Neural cell (in vitro differentiated cells): ENCODE measurements at places on chromosomes 12 and 14. TPM values are rescaled to one million over a fixed set of nuclear protein-coding genes. Genes with fewer than 3 reads are reported as not detected.

Gene TSPAN8
- polyA plus RNA-seq = not detected in 2 replicates

Gene IKZF4
- polyA plus RNA-seq = 4.8 and 5.0 TPM in 2 replicates

Gene RAB15
- 42.0 and 56.4 TPM in 2 replicates for polyA plus RNA-seq

Gene EPYC
- not detected in 2 replicates for polyA plus RNA-seq

Gene LGR5
- polyA plus RNA-seq = 0.16 TPM in 1 of 2 replicates, not detected in the other

Gene FOXN4
- 0.14 and 0.30 TPM in 2 replicates for polyA plus RNA-seq

Gene C2CD5
- 171 and 179 TPM in 2 replicates for polyA plus RNA-seq

Gene HVCN1
- polyA plus RNA-seq = not detected in 2 replicates

Gene KCNH5
- polyA plus RNA-seq = 0.68 and 0.95 TPM in 2 replicates
